ENCODE measurements at places on chromosomes 4 and X.

GRCh38 chr4:7223541-7223940 is 31.2 kb downstream of the SORCS2 start:
- no peak for DNase-seq

DNA sequence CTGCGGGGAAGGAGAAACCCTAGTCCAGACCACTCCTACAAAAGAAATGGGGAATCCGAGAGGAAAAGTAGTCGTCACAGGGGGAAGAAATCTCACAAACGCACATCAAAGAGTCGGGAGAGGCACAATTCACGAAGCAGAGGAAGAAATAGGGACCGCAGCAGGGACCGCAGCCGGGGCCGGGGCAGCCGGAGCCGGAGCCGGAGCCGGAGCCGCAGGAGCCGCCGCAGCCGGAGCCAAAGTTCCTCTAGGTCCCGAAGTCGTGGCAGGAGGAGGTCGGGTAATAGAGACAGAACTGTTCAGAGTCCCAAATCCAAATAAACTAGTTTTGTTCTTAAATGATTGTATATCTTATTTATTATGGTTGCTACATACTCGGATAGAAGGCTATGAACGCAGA is 31.7 kb downstream of the AP1S2 start:
- DNase-seq, result no peak

- peak; percentile 44 for DNase-seq
These were observed 40.5 kb upstream of the BMP3 start for GRCh38 chr4:80989921-80990544.

GRCh38 chrX:48919947-48920717 is 1.3 kb upstream of the PIM2 start:
- DNase-seq, result no peak

- no peak for DNase-seq
These were observed 41.0 kb downstream of the PCDH10 start for GRCh38 chr4:133190098-133190497.

GRCh38 chrX:39728025-39728424 is 369.7 kb downstream of the BCOR start:
- no peak for DNase-seq

DNA sequence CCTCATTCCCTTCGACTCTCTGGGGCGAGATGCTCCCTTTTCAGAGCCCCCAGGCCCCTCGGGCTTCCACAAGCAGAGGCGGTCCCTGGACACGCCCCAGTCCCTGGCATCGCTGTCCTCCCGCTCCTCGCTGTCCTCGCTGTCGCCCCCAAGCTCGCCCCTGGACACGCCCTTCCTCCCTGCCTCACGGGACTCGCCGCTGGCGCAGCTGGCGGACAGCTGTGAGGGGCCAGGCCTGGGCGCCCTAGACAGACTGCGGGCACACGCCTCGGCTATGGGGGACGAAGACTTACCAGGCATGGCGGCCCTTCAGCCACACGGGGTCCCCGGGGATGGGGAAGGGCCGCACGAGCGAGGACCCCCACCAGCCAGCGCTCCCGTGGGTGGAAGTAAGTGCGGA is 39.5 kb upstream of the CLCN4 start:
- DNase-seq, result no peak

DNA sequence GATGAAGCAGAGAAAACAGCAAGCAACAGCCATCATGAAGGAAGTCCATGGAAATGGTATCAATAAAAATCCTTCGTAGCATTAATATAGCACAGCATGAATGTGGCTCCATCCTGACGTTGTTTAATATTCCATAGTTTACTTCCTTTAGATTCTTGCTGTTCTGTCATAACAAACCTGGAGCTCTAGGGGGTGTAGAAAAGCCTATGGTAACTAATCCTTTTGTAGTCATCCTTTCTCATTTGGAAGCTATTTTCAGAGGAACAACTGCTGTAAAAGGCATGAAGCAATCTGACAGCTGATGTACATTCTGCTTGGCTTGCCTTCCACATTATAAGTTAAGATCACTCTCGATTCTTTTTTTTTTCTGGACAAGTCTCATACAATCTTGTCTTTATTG is 914 bp downstream of the MYOZ2 start:
- no peak for DNase-seq

Data from SW 1271 (cell line).